ENCODE measurements at places on chromosomes 11 and 22. TPM values are rescaled to one million over a fixed set of nuclear protein-coding genes. Genes with fewer than 3 reads are reported as not detected.

- H3K4me3 ChIP-seq = no peak overlapping the region
- no peak overlapping the region for H3K27ac ChIP-seq
- peak; percentile 40 for DNase-seq
- no peaks in the 10 kb centered on the region for H3K36me3 ChIP-seq
- H3K4me1 ChIP-seq = peaks cover 2% of the 10 kb centered on the region
Measured at GRCh38 chr11:105673089-105673488, 63.2 kb downstream of the GRIA4 start.

DNA sequence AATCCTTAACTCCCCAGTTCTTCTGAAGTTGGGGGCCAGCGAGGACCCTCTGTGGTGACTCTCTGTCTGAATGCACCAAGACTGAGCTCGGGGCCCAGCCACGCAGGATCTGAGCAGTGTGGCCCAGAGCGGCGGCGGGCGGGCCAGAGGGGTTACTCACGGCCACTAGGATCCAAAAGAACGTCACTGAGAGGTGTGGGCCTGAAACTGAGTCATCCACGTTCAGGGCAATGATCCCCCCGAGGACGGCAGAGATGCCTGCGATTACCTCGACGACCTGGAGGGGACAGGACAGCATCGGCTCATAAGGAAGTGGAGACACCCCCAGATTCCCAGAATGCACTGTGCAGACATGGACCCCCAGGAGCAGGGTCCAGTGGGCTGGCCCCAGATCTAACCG is 11.2 kb downstream of the MLC1 start:
- no peaks in the 10 kb centered on the region for H3K36me3 ChIP-seq
- no peak overlapping the region for H3K4me3 ChIP-seq
- H3K27ac ChIP-seq = no peak overlapping the region
- no peaks in the 10 kb centered on the region for H3K27me3 ChIP-seq

GRCh38 chr11:111342329-111342728 is 36.7 kb downstream of the POU2AF1 start:
- H3K27me3 ChIP-seq = no peaks in the 10 kb centered on the region
- H3K36me3 ChIP-seq = no peaks in the 10 kb centered on the region
- H3K4me3 ChIP-seq = no peak overlapping the region
- no peak overlapping the region for H3K27ac ChIP-seq

Gene STX3
- 9.5 TPM for total RNA-seq

Gene ALDH3B2
- not detected for total RNA-seq
